ENCODE measurements at places on chromosomes 5 and 9.

DNA sequence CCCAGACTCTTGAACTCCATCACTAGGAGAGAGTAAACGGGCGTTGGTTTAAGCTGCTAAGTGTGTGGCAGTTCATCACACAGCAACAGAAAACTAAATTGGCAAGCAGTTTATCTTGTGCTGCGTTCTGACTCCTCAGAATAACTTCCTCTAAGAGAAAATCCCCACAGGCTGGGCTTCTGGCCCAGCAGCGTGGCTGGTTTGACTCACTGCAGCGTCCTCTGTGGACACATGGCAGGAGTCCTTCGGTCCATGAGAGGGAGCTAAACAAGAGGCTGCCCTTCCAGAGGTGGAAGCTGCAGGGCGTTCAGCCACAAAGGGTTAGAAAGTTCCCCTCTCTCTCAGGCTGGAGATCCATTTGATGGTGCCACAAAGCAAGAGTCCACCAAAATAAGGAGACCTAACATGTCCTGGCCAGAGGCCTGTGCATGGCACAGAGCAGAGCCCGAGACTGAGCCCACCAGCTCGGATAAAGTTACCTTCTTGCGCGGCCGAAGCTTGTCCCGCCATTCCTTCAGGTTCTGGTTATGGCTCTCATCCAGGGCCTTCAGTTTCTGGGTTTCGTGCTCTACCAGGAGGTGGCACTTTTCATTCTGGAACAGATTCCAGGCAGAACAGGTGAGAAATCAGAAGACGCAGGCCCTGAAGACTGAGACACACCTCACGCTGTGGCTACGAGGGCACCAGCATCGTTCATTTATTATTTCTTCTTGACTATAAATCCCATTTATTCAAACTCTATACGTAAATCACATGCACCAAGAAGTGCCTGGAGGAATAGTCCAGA, 46.2 kb upstream of the FBXW11 start:
- DNase-seq = no peak

GRCh38 chr5:82057051-82057450, 85.2 kb downstream of the ATG10 start:
- no peak for DNase-seq

DNA sequence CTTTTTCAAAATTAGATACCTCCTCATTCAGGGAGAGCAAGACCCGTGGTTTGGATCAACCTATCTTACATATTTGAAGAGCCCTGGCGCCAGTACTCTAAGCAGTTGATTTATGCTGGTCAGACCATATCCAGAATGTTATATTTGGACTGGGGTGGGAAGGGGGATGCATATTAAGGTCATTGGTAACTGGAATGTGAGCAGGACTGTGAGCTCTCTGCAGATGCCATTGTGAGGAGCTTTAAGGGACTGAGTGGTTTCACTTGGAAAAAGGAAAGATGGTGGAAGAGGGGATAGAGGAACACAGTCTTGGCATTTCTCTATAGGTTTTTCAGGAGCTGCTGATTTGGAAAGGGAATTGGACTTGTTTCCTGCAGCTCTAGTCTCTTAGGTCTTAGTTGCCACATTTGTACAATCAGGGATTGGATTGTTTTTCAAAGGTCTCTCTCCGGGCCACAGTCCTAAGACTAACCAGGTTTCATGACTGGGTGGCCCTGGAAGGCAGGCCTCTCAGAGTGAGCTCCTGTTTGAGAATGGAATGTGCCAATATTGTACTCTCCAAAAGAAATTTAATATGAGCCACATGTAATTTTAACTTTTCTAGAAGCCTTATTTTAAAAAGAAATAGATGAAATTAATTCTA, 25.8 kb upstream of the F2R start:
- no peak for DNase-seq

- DNase-seq = no peak
Observed at GRCh38 chr5:168270476-168270875, 21.0 kb upstream of the WWC1 start.

- no peak for DNase-seq
Observed at GRCh38 chr5:157331807-157332206, 65.9 kb downstream of the CYFIP2 start.

- no peak for DNase-seq
Observed at GRCh38 chr5:111063709-111064322, 7.7 kb upstream of the TSLP start.

GRCh38 chr5:98638111-98638510, 135.4 kb upstream of the RGMB start:
- no peak for DNase-seq

- no peak for DNase-seq
Observed at GRCh38 chr5:16866795-16867576, 69.1 kb downstream of the MYO10 start.

GRCh38 chr5:62773460-62773859, 194.8 kb downstream of the LRRC70 start:
- DNase-seq = no peak

DNA sequence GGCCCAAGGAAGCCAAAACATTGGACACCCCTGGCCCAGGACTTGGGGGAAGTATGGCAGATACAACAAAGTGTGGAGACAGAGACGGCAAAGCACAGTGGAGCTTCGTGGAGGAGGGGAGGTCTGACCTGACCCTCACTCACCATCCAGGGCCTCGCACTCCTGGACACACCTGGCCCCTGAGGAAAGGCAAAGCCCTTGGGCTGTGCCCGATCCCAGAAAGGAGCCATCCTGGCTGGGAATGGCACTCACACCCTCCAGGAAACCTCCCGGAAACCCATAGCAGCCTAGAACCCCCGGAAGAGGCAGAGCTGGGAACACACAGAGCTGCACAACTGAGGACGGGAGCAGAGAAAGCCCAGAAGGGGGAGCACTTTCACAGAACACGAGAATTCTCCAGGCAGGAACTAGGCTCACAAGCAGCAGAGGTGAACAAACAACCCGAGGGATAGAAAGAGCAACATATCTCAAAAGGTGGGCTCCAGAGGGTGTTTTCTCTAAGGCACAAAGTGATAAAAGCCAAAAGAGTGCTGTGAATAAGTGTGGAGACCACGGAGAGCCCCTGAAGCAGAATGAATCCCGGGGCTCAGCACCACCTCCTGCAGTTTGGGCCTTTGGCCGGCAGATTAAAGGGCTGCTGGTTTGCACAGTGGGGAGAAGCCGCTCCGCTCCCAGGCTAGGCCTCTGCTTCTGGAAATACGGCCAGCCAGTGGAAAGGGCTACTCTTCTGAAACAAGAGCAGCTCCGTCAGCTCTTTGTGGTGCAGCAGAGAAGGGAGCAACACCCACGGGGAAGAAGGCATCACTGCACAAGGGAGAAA, 108.2 kb downstream of the UBE2R2 start:
- no peak for DNase-seq

GRCh38 chr9:34606190-34606589, 5.7 kb downstream of the RPP25L start:
- no peak for DNase-seq

DNA sequence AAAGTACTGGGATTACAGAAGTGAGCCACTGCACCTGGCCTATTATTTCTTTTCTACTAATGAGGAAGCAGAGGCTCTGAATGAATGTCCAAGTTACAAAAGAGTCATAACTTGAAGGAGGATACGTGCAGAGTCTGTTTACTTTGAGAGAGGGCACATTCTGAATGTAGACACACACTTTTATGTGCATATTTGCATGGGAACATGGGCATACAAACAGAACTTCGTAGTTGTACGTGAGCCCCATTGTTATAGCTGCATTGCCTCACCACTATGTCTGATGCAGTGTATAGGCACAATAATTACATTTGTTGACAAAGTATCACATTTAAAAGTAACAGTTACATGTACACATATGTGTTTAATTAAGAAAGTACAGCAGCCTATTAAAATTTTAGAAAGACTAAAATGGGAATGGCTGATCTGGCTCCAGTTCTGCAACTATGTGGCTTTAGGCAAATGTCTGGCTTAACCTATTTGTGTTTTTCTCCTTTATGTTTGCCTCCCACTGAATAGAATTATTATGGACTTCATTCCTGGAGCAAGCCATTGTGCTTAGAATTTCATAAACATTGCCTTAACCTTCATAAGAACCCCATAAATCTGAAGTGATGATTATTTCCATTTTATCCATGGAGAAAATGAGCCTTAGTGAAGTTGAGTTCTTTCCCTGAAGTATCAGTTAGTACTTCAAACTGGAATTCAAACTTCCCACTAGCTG, 3.0 kb upstream of the DPYSL3 start:
- no peak for DNase-seq

- DNase-seq = no peak
Observed at GRCh38 chr5:45189481-45189880, 380.7 kb downstream of the MRPS30 start.

GRCh38 chr9:97315550-97315949, 8.1 kb downstream of the CCDC180 start:
- DNase-seq = no peak

- no peak for DNase-seq
Observed at GRCh38 chr5:124651663-124652513, 94.6 kb downstream of the ZNF608 start.

DNA sequence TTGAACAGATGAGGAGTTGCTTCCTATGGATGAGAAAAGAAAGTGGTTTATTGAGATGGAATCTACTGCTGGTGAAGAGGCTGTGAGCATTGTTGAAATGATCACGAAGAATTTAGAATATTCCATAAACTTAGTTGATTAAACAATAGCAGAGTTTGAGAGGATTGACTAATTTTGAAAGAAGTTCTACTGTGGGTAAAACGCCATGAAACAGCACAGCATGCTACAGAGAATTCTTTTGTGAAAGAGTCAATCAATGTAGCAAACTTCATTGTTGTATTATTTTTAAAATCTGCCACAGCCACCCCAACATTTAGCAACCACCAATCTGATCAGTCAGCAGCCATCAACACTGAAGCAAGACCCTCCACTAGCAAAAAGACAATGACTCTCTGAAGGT, 309.1 kb downstream of the SPOCK1 start:
- DNase-seq = no peak

DNA sequence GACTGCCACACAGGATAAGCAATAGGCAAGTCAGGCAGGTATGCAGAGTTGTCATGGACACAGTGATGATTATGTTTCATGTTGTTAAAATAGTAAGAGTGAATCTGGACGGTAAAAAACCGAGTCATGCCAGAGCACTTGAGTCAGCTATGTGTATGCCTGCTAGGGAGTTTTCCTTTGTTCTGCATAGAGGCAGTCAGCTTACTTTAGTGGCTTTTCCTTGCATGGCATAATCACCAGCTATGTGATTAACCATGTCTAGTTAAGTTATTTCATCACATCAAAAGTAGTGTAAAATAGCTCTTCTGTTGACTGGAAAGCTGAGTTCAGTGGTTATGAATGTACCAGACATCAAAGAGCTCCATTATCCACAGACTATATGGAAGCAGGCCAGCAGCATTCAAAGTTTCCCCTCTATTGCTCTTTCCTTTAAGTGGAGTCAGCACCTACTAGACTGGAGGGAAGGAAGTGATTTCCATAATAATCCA, 989.8 kb downstream of the TLE1 start:
- DNase-seq = no peak

GRCh38 chr9:117494401-117495090, 79.7 kb upstream of the ASTN2 start:
- no peak for DNase-seq

GRCh38 chr9:78261403-78262001, 25.6 kb downstream of the CEP78 start:
- no peak for DNase-seq

- DNase-seq = no peak
Observed at GRCh38 chr9:13520069-13520468, 240.6 kb upstream of the MPDZ start.

- no peak for DNase-seq
Observed at GRCh38 chr9:129612815-129613519, 7.9 kb downstream of the C9orf50 start.

- DNase-seq = no peak
Observed at GRCh38 chr9:133973111-133973790, 18.9 kb downstream of the VAV2 start.

DNA sequence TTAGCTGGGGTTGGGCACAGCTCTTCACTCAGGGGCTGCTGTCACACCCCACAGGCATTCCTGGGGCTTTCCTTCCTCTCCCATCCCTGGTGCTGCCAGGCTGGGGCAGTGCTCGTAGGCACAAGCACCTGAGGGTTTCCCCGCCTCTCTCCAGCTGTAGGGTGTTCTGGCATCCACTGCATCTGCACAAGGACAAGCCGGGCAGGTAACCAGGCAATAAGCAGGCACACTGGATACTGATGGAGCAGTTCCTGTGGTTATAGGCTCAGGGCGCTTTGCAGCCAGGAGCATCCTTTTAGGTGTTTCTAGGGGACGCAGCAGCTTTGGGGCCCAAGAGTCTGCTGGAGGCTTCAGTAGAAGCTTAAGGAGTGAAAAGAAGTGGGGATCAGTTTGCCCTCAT, 56.8 kb downstream of the ARHGEF37 start:
- no peak for DNase-seq

GRCh38 chr9:18675973-18676372, 202.0 kb downstream of the ADAMTSL1 start:
- no peak for DNase-seq

DNA sequence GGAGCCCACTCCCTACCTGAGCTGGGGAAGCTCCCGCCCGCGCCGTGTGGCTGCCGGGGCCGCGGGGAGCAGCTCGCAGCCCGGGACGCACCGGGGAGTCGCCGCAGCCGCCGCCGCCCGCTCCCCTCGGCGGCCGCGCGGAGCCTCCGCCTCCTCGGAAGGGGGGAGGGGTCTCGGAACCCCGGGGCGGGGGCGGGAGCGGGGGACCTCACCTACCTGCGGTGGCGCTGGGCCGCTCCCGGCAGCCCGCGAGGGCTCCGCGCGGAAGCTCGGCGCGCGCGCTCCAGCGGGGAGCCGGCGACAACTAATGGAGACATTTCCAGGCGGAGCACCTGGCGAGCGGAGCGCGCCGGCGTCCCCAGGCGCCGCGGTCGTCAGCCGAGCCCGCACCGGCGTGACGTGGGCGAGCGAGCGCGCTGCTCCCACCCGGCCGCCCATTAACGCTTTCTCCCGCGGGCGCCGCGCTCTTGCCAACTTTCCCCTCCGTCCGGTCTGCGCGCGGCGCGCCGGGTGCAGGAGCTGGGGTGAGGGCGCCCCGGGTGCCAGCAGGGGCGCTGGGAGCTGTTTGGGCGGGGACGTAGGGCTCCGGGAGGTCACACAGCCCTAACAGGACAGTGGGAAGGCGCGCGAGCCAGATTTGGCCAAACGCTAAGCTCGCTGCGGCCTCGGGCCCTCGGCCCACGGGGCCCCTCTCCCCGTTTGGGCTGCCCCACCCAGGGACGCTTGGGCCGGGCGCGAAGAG, 4.3 kb upstream of the IRX4 start:
- no peak for DNase-seq

- no peak for DNase-seq
Observed at GRCh38 chr5:138064526-138064925, 19.3 kb upstream of the WNT8A start.

DNA sequence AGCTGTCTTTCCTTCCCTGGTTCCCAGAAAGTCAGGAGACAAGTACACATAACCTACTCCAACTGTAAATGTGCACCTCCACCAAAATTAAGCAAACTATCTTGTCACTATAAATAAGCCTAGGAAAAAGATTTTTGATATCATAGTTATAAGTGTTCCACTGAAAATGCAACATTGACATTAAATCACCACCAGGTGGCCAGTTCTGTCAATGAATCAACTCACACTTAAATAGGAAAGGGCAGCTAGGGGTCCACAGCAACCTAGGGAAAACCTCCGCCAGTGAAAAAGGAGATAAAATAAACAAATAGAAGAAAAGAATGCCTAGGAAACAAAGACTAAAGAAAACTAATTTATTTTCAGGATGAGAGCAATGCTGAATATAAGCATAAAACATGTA, 243.0 kb upstream of the PTPRD start:
- DNase-seq = no peak

Data from activated T-helper 1 cell treated with Interleukin-2 at 50 U/mL for 16 hours (primary cell).